ENCODE measurements at places on chromosomes 12 and 14.

DNA sequence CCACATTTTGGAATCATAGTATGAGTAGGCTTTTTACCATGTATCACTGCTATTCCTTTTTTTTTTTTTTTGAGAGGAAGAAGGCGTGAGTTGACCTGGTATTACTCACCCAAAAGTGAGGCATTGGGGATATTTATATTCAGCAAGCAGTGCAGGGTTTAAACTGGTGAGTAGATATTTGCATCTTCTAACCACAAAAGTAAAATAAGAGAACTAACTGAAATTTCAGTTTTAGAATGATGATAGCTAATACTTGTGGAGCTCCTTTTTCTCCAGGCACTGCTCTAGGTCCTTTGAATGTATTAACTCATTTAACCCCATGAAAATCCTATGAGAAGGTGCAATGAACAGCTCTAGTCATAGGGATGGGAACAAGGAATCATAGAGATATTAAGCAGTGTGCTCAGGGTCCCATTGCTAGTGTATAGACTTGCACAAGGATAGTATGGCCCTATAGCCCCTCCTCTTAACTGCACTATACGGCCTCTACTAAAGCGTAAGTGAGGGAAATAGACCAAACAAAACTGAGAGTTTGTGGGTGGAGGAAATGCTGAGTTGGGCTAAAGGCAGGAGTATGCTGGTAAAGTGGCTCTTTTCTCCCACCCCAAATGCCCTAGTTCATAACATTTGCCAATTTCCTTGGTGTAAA is 104.3 kb upstream of the MAX start:
- DNase-seq = no peak

- DNase-seq = no peak
Observed at GRCh38 chr12:88245905-88246304, 103.8 kb downstream of the TMTC3 start.

DNA sequence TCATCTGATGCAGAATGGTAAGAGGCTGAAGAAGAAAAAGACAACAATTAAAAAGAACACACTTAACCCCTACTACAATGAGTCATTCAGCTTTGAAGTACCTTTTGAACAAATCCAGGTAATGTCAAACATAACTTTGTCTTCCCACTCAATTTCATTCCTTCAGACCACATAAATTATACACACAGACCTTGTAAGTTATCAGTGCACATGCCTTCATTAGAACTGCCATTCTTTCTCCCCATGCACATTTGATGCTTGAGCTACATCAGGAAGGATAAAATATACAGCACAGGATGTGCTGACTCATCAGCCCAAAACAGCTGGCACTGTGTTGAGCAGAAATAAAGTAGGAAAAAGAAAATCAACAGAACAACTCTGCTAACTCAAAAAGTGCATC is 246.7 kb downstream of the PAWR start:
- DNase-seq = no peak

- no peak for DNase-seq
Observed at GRCh38 chr12:98750511-98750910, 105.4 kb downstream of the APAF1 start.
